ENCODE measurements at places on chromosomes 1 and 21.

DNA sequence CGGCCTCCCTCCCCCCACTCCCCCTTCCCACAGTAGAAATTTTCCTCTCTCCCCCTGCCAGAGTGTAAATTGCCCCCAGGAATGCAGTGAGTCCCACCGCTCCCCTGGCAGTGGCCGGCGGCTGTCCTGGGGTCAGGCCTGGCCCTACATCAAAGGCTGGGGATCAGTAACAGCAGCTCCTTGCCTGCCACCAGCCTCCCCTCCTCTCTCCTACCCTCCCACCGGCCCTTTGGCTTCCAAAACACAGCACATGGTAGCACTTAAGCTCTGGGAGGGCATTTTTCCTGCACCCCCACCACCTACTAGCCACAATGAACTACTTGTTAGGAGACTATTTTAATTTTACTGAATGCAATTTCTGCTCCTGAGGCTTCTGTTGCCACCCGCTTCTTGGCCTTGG is 9.0 kb upstream of the COL8A2 start:
- no peak for DNase-seq

DNA sequence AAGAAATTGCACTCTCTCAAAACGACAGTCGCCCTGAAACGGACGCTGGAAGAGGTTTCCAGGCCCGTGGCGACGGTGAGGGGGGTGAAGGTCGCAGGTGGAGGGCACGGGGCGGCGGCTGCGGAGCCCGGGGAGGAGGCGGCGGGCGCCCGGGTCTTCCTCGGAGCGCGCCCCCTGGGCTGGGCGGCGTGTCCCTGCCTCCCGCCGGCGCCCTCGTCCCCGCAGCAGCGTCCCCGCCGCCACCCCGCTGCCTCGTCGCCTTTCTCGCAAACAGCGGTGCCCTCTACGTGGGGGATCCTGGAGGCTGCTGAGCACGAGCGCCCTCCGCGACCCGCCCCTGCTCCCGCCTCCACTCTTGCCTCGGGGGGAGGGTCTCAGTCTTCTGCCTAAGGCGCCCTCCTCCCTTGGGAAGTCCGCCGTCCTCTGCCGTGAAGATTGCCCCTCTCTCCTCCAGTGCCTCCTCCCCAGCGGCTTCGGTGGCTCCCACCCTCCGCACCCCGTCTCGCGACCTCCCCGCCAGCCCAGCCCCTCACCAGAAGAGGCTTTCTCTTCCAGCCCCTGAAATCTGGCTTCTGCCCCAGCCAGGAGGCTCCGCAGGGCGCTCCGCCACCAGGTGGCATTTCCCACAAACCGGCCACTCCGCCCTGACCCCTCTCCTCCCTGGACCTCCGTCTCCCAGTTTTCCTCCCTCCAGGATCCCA is 227.4 kb downstream of the SDCCAG8 start:
- DNase-seq: no peak

- DNase-seq: peak; percentile 7
Measured at GRCh38 chr1:17075470-17076255, 21.8 kb upstream of the SDHB start.

DNA sequence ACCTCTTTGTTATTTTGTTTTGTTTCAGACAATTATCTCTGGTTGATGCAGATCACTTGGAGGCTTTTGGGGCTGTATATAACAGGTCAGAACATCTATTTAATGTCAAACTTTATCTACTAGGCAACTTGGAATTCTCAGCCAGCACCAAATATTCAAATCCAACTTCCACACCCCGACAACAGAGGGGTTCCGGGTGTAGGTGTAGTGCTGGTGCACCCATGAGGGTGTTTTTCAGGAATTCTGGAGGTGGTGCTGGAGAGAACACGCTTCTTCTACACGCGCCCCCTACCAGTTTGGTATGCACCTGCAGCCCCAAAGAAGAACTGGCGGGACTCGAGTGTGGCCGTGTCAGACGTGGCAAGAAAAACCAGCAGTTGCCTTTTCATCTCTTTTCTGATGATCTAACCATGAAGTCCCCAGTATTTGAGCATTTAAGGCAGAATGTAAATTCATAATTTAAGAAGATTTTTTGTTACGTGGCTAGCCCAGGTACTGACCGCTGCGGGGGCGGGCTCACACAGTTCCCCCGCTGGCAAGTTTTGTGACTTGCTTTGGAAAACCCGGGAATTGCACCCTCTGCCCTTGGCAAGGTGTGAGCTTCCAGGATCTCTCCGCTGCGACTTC is 462 bp upstream of the TLCD4 start:
- peak; percentile 58 for DNase-seq

GRCh38 chr1:31776032-31776431 is 11.9 kb upstream of the ADGRB2 start:
- no peak for DNase-seq

DNA sequence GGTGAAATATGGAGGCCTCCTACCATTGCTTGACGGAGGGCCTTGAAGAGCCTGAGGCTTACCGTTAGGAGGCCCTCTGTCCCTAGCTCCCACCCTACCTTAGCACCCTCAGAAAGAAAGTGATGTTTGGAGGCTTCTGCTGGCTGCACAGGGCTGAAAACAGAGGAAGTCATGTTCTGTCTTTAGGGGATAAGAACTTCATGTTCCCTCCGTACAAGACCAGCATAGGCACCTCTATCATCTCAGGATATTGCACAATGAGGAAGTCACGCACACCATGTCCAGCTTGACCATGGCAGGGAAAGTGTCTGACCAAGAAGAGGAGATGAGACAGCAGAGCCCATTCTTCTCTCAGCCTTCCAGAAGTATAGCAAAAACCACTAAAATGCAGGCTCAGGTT is 13.8 kb downstream of the ADORA3 start:
- no peak for DNase-seq

- no peak for DNase-seq
Measured at GRCh38 chr1:199223936-199224335, 585.1 kb downstream of the PTPRC start.

- DNase-seq: no peak
Measured at GRCh38 chr1:183544598-183545297, 45.5 kb downstream of the NCF2 start.
